ENCODE measurements at places on chromosomes 5 and 9.

GRCh38 chr9:129523943-129524581 lies 96.8 kb downstream of the C9orf50 start:
- DNase-seq: no peak

GRCh38 chr5:2704806-2705645 lies 46.5 kb downstream of the IRX2 start:
- no peak for DNase-seq

DNA sequence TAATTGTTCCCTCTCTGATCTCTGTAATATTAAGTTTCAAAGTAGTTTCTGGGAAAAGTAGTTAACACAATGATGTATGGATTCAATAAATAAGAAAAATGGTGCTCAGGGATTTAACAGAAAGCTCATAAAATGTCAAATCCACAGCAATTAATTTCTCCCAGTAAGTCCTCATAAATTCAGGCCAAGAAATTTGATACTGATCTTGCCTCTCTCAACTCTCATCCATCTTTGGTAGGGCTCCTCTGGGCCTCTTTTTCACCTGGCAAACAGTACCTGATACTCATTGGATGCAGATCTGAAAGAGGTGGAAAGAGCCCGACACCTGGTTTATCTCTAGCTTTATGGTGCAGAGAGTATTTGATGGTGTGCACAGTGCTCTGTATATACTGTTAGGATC lies 106.1 kb downstream of the STK32A start:
- DNase-seq: no peak

GRCh38 chr5:58760222-58760621 lies 177.3 kb downstream of the RAB3C start:
- no peak for DNase-seq

DNA sequence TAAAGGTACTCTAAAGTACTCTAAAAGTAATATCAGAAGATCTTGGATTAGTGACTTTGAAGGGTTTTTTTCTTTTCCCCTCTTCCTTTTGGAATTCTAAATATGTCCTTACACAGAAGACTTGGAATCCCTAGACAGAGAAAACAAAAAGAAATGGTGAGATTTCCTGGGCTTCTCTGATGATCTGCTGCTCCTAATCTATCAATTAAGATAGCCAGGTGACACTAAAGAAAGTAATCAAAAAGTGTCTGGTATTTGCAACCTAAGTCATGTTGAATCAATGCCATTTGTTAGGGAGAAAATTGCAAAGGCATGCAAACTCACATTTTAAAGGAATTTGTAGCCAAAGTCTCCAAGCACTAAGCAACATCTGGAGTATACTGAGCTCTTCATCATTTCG lies 29.5 kb upstream of the MYO10 start:
- no peak for DNase-seq

GRCh38 chr9:87793292-87793691 lies 67.4 kb downstream of the CTSL start:
- DNase-seq: no peak

DNA sequence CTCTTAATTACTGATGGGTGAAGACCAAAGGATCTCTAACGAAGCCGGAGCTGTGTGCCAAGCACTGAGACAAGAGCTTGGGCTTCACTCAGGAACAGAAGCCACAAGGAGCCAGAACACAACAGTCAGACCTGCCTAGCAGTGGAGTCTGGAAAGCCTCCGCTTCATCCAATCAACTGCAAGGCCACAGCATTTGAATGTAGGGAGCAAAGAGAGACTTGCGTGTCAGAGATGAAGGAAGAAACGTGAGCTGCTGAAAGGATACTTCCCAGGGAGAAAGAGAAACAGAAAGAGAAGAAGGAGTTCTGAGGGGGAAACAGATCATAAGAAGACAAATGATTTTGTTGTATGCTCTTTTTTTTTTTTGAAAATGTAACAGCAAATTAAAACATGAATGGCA lies 43.5 kb downstream of the DDX31 start:
- no peak for DNase-seq
